ENCODE measurements at places on chromosomes 16 and 17.

GRCh38 chr17:27569257-27569722 lies 61.7 kb upstream of the LGALS9 start:
- no peak for DNase-seq

- no peak for DNase-seq
Measured at GRCh38 chr17:56119191-56119590, 34.1 kb upstream of the ANKFN1 start.

GRCh38 chr16:84820305-84820684 lies 510 bp downstream of the CRISPLD2 start:
- no peak for DNase-seq

- no peak for DNase-seq
Measured at GRCh38 chr16:53680756-53681155, 22.9 kb downstream of the RPGRIP1L start.

DNA sequence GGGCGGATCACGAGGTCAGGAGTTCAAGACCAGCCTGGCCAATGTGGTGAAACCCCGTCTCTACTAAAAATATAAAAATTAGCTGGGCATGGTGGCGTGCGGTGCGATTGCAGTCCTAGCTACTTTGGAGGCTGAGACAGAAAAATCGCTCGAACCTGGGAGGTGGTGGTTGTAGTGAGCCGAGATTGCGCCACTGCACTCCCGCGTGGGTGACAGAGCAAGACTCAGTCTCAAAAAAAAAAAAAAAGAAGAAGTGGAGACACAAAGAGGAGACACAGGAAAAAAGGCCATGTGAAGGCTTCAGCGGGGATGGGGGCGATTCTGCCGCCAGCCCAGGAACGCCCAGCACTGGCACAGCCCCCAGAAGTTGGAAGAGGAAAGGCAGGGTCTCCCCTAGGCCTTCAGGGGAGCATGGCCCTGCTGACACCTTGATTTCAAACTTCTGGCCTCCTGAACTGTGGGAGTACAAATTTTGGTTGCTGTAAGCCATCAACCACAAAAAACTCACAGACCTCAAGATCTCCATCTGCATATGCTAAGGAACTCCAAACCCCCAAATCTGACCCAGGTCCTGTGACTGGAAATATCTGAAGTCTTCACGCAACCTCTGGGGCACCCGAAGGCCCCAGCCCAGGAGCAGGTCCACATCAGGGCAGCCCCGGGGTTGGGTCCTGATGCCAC lies 7.0 kb downstream of the SGSH start:
- DNase-seq: no peak

DNA sequence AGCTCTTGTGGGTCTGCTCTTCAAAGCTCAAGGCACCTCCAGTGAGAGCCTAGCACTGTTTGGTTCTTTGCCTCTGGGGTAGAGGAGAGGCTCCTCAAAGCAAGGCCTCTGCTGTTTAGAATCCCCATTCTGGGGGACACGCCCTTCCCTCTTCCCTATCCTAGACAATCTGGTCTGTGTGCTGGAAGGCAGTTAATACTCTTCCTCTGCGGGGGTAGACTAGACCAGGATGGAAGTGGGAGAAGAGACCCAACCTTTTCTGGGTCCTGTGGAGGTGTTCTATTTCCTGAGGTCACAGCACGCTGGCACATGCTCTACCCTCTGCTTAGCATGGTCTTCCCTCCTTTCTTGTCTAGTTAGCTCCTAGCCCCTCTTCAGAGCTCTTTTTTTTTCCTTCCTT lies 7.7 kb downstream of the ERAL1 start:
- DNase-seq: no peak

- DNase-seq: no peak
Measured at GRCh38 chr16:66337463-66338188, 28.9 kb upstream of the CDH5 start.

DNA sequence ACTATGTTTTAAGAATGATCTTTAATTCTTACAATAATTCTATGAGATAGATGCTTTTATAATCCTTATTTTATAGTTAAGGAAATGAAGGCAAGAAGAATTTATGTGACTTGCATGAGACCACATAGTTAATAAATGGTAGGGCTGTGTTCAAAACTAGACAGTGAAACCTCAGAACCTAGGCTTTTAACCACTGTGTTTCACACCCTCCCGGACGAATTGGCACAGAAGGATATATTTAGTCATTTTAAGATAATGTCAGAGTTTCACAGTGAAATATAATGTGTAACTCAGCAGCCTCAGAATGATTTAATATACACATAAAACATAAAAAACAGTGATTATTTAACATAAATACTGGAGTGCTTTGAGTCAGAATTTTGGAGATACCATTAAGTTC lies 57.0 kb downstream of the NSRP1 start:
- DNase-seq: no peak

- DNase-seq: no peak
Measured at GRCh38 chr17:76498876-76499251, 2.4 kb downstream of the RHBDF2 start.

DNA sequence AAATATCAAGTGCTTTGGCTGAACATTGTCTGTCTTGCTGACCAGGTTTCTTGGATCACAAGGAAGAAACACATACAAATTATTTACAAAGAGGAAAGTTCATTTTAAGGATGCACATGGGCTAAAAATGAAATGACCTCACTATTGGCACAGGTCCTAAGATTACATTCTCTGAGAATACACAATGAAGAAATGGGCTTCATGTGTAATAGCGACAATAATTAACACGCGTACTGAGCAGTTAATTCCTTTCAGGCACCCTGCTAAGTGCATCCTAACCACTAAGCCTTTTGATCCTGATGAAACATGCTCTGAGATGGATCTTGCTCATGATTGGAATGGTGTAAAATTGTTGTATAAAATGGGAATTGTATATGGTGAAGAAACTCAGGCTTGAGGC lies 429.0 kb downstream of the HS3ST4 start:
- no peak for DNase-seq

DNA sequence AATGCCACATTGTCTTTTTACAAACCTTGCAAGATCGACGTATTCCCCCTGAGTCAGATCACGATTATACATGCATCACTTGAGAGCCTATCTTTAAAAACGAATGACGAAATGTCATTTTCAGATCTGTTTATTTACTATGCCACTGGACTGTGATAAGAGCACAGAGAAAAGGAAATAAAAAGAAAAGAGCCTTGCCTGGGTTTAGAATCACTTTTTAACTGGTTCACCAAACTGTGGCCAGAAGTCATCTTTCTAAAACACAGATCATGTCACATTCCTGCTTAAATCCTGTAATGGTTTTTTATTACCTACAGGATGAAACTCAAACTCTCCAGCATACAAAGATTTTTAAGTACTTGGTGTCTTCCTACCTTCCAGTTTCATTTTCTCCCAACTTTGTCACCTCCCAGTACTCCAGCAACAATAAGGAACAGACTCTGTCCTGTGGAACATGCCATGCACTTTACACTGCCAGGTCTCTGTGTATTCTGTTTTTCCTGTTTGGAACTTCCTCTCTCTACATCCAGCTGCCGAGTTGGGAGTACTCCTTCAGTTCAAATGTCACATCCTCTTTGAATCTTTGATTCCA lies 91.5 kb downstream of the SNX11 start:
- no peak for DNase-seq

- DNase-seq: no peak
Measured at GRCh38 chr17:57945996-57946797, 9.0 kb downstream of the CUEDC1 start.

GRCh38 chr17:11467639-11468038 lies 130.6 kb upstream of the DNAH9 start:
- DNase-seq: no peak

DNA sequence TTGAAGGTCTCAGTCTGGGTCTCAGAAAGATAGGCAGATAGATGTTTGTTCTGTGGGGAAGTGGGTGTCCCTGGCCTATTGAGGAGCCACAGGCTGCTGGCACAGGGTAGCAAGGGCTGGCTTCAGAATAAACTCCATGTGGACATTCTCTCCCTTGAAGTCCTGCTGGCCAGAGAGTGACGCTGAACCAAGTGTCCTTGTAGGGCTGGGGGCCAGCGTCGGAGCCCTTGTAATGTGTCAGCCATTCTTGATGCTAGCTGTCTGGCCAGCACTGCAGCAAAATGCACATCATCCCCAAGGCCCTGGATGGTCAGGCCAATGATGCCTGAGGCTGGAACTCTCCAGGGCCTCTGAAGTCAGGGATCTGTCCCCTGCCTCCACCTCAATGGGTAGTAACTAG lies 103.3 kb downstream of the CCDC182 start:
- no peak for DNase-seq

Measured in Panc1 (cell line).